ENCODE measurements at places on chromosomes 2 and 18. TPM values are rescaled to one million over a fixed set of nuclear protein-coding genes. Genes with fewer than 3 reads are reported as not detected.

Gene UGT1A3
- total RNA-seq, result not detected

Gene ABCA12
- 0.12 TPM for total RNA-seq

Gene FZD7
- 21.3 TPM for total RNA-seq

Gene IL36A
- not detected for total RNA-seq

Gene TET3
- total RNA-seq, result 2.7 TPM

Gene MC4R
- 0.36 TPM for total RNA-seq

Gene DPP10
- total RNA-seq, result not detected

Gene CIB4
- total RNA-seq, result not detected

Gene SCG2
- 0.32 TPM for total RNA-seq

Gene TMEFF2
- total RNA-seq, result under 0.01 TPM

Gene NT5C1B
- total RNA-seq, result not detected

Gene COL3A1
- total RNA-seq, result 3,798 TPM

Gene INHBB
- total RNA-seq, result 10.1 TPM

Gene HOXD1
- 2.9 TPM for total RNA-seq

Gene RAD51AP2
- not detected for total RNA-seq

Gene ANKRD29
- 9.1 TPM for total RNA-seq

Gene IL37
- total RNA-seq, result not detected

Gene SLC14A1
- total RNA-seq, result 3.9 TPM

Gene NOL4
- total RNA-seq, result under 0.01 TPM

Gene PLGLB1
- total RNA-seq, result 1.8 TPM

Gene EVX2
- total RNA-seq, result under 0.01 TPM

Gene SFT2D3
- total RNA-seq, result 6.6 TPM

Gene RUFY4
- total RNA-seq, result not detected

Gene UGT1A8
- not detected for total RNA-seq

Gene ZNF532
- 43.7 TPM for total RNA-seq

Gene BCS1L
- total RNA-seq, result 20.8 TPM

Gene RAB6C
- not detected for total RNA-seq

Gene SLC19A3
- not detected for total RNA-seq

Gene CFAP221
- 0.32 TPM for total RNA-seq

Gene STARD6
- total RNA-seq, result not detected

Gene PAIP2B
- total RNA-seq, result 0.81 TPM

Gene ARHGAP25
- total RNA-seq, result 1.3 TPM

Gene LAMA1
- total RNA-seq, result 1.9 TPM

Gene INPP1
- total RNA-seq, result 9.6 TPM

Gene SEC11C
- total RNA-seq, result 8.1 TPM

Gene SERPINB4
- total RNA-seq, result not detected

Gene MC5R
- total RNA-seq, result not detected

Gene TRIB2
- 58.4 TPM for total RNA-seq

Gene GDF7
- under 0.01 TPM for total RNA-seq

Gene GAL3ST2
- not detected for total RNA-seq
